Bronchial smooth muscle cell (primary cell): ENCODE measurements at places on chromosomes 2 and 18. TPM values are rescaled to one million over a fixed set of nuclear protein-coding genes. Genes with fewer than 3 reads are reported as not detected.

The SH3BP4 gene
- total RNA-seq: 21.6 and 22.8 TPM in 2 replicates

The VWC2L gene
- total RNA-seq: under 0.01 TPM in 1 of 2 replicates, not detected in the other

The SPR gene
- 27.9 and 31.2 TPM in 2 replicates for total RNA-seq

The LYG1 gene
- 0.16 and 0.34 TPM in 2 replicates for total RNA-seq

The ANKRD44 gene
- total RNA-seq: 9.4 and 9.9 TPM in 2 replicates

The DHX57 gene
- 19.7 and 21.8 TPM in 2 replicates for total RNA-seq

The LRATD1 gene
- total RNA-seq: under 0.01 TPM in 1 of 2 replicates, not detected in the other

The SLC14A1 gene
- total RNA-seq: 55.5 and 131 TPM in 2 replicates

The GRHL1 gene
- 0.16 and 0.52 TPM in 2 replicates for total RNA-seq

The ZNF892 gene
- total RNA-seq: 4.2 and 4.4 TPM in 2 replicates

The SERPINB11 gene
- total RNA-seq: not detected in 2 replicates

The ALLC gene
- not detected in 2 replicates for total RNA-seq

The VIT gene
- 1.3 and 10.0 TPM in 2 replicates for total RNA-seq

The FEV gene
- total RNA-seq: not detected in 2 replicates

The MERTK gene
- total RNA-seq: 0.63 and 0.86 TPM in 2 replicates

The MSGN1 gene
- total RNA-seq: not detected in 2 replicates

The SGPP2 gene
- total RNA-seq: under 0.01 TPM in 1 of 2 replicates, not detected in the other

The SH2D6 gene
- 0.17 and 0.63 TPM in 2 replicates for total RNA-seq

The PTH2R gene
- total RNA-seq: under 0.01 TPM in 1 of 2 replicates, not detected in the other

The AMER3 gene
- under 0.01 TPM in 1 of 2 replicates, not detected in the other for total RNA-seq

The MARCHF7 gene
- 51.3 and 61.5 TPM in 2 replicates for total RNA-seq

The EVA1A gene
- 5.8 and 19.2 TPM in 2 replicates for total RNA-seq

The SERPINB10 gene
- total RNA-seq: not detected in 2 replicates

The FAM98A gene
- total RNA-seq: 19.5 and 22.6 TPM in 2 replicates

The CBLN2 gene
- not detected in 2 replicates for total RNA-seq

The LINC00305 gene
- total RNA-seq: not detected in 2 replicates

The SERTAD2 gene
- total RNA-seq: 6.1 and 7.0 TPM in 2 replicates

The KIF5C gene
- total RNA-seq: 0.16 and 0.26 TPM in 2 replicates

The CCDC195 gene
- total RNA-seq: 0.26 TPM in 1 of 2 replicates, not detected in the other

The NETO1 gene
- total RNA-seq: 0.16 TPM in 1 of 2 replicates, not detected in the other

The HAAO gene
- 1.6 and 12.2 TPM in 2 replicates for total RNA-seq

The DLX2 gene
- 0.09 and 0.32 TPM in 2 replicates for total RNA-seq

The RIT2 gene
- not detected in 2 replicates for total RNA-seq

The NOP58 gene
- total RNA-seq: 34.9 and 41.9 TPM in 2 replicates
